K562 (cell line): ENCODE measurements at places on chromosomes 5 and 9. TPM values are rescaled to one million over a fixed set of nuclear protein-coding genes. Genes with fewer than 3 reads are reported as not detected.

SLC28A3 gene
- total RNA-seq: not detected in 2 replicates

CDX1 gene
- 0.16 TPM in 1 of 2 replicates, not detected in the other for total RNA-seq

C8G gene
- total RNA-seq: 4.3 and 5.9 TPM in 2 replicates

COL27A1 gene
- total RNA-seq: 0.07 and 0.16 TPM in 2 replicates

RFX3 gene
- 4.9 and 5.2 TPM in 2 replicates for total RNA-seq

UBAC1 gene
- 294 and 309 TPM in 2 replicates for total RNA-seq

GRCh38 chr9:109739760-109740159, 40.2 kb upstream of the PALM2AKAP2 start:
- DNase-seq: no peak

DNA sequence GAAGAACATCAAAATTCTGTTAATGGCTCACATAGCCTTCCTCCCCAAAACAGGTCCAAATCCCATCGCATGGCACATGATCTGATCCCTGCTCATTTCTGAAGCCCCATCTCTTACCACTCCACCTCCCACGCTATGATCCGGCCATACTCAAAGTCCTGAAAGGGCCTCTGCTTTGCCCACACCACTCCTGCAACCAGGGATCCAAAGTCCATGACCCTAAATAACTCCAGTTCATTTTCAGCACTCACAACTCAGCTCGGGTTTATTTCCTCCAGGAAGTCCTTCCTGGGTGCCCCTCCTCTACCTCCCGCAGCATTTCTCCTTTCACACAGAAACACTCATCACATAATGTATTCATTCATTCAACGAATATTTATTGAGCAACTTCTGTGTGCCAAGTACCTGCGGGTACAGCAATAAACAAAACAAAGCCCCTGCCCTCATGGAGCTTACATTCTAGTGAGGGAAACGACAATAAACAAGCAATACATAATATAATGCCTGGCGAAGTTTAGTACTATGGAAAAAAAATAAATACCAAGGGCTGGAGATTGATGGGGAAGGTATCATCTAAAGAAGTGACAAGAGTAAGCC, 2.7 kb downstream of the TTLL11 start:
- no peak for DNase-seq

DNA sequence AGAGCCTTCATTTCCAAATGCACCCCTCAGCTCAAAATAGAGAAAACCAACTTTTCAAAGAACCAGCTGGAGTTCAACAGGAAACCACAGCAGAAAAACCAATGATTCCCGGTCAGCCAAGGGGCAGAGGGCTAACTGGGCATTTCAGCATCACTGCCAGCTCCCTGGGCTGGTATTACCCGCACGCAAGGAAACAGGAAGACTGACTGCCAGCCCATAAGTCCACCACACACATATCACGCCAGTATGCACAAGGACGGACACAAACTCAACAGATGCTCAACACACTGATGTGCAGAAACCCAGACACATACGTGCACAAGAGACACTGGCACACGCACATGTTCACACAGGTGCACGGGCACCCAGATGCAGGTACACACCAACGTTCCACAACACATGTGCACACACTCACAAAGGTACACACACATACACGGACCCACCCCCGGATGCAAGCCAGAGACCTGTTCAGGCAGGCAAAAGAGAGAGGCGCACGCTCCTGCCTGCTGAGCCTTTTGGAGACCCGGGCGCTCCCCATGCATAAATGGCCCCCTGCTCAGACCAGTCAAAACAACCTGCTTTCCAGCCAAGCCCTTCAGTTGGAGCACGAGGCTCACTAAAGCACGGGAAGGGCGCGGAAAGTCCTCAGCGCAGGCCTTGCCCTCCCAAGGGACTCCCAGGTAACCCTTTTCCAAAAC, 2.1 kb downstream of the ADAMTS2 start:
- no peak for DNase-seq

- DNase-seq: no peak
These were observed 17.4 kb downstream of the KIF24 start for GRCh38 chr9:34311499-34312185.

DNA sequence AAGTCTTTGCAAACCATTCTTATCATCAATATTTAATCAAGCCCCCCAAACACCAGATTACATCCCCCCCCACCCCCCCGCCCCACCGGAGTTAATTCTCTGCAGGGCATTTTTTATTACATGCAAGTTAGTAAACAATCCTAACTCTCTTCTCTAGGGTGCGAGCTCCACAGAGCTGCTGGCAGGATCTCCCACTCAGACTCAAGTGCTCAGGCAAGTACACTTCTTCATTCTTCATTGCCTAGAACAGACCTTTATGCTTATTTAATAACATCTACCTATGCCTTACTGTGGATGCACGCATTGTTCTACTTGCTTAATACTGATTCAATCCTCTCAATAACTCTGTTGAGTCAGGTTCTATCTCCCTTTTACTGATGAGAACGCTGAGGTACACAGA, 9.9 kb downstream of the SAXO1 start:
- no peak for DNase-seq

GRCh38 chr5:40033411-40033810, 608.6 kb upstream of the DAB2 start:
- DNase-seq: no peak

DNA sequence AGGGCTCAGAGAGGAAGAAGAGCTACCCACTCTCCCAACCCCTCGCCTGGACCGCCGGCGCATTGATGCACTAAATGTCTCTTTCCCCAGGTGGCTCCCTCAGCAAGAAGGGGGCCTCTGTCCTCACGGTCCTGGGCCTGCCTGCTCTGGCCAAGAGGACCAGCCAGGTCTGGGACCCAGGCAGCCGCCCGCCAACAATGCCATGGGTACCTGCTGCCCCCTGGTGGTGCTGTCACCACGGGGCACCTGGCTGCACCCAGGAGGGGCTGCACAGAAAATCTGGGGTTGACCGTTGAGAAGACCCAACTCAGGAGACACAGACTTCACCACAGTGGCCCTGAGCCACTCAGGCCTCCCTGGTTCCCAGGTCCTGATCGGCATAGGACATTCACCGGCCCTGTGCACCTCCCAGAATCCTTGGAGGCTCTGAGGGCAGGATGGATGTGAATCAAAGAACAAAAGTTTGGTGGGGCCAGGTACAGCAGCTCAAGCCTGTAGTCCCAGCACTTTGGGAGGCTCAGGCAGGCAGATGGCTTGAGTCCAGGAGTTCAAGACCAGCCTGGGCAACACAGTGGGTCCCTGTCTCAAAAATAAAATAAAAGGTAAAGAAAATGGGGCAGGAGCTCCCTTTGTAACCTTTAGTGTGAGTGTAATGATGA, 2.4 kb upstream of the VAV2 start:
- peak; percentile 82 for DNase-seq

- peak; percentile 76 for DNase-seq
These were observed 138.4 kb downstream of the LHFPL2 start for GRCh38 chr5:78509884-78510769.

GRCh38 chr9:34371886-34372466, 4.7 kb downstream of the MYORG start:
- no peak for DNase-seq

DNA sequence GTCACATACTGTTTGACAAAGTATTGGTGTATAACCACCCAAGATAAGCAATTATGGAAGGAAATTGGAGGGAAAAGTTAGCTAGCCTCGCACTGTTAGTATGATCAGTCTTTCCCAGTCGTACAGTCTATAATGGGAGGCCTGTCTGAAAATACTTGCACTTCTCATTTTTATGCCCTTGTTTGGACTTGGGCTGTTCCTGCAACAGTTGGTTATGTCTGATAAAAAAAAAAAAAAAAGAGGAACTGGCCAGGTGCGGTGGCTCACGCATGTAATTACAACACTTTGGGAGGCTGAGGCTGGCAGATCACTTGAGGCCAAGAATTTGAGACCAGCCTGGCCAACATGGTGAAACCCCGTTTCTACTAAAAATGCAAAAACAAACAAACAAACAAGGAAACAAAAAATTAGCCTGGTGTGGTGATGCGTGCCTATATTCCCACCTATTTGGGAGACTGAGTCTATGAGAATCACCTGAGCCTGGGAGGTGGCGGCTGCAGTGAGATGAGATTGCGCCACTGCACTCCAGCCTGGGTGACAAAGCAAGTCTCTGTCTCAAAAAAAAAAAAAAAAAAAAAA, 58.3 kb upstream of the ANKRD33B start:
- DNase-seq: peak; percentile 39

DNA sequence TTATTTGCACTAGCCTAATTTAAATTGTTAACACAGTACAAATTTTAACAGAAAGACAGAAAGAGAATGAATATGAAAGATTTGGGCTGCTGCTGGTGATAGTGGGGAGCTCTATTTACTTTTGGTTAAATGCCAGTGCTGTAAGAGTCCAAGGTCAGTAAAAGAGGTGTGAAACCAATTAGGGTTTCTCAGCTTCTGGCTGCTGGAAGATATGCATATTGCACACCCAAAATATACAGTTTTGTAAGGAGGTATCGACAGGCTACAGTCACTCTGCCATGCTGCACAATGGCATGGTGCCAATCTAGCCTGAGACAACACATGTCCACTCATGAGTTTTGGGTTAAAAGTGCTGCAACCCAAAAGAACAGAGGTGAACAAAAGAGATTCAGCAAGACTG, 79.3 kb downstream of the PPP2R2B start:
- DNase-seq: no peak

DNA sequence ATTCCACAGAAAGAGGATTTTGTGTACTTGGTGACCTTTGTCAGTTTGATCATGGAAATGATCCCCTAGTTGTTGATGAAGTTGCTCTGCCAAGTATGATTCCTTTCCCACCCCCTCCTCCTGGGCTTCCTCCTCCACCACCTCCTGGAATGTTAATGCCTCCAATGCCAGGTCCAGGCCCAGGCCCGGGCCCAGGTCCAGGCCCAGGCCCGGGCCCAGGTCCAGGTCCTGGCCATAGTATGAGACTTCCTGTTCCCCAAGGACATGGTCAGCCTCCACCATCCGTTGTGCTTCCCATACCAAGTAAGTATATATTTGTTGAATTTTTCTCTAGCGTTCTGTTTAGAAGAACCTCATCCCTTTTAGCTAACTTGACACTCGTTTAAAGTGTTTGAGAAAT, 30.0 kb downstream of the RBM27 start:
- no peak for DNase-seq
